Renal cortical epithelial cell (primary cell): ENCODE measurements at places on chromosomes 2 and 18.

DNA sequence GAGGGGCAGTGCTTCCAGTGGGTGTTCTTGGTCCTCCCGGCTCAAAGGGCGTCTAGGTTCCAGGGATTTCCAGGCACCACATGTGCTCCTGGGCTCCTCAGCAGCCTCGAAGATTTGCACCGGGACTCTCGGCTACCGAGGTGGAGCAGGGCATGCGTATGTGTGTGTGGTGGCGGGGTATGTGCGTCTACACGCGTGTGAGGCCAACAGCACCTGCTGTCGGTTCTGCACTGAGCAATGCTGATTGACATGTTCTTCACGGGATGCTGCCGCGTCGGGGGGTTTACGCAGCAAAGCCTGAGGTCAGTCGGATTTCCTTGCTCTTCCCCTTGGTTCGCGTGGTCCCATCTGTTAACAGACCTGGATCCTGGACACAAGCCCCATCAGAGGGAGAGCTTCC lies 119.8 kb downstream of the NDUFA10 start:
- DNase-seq: no peak

DNA sequence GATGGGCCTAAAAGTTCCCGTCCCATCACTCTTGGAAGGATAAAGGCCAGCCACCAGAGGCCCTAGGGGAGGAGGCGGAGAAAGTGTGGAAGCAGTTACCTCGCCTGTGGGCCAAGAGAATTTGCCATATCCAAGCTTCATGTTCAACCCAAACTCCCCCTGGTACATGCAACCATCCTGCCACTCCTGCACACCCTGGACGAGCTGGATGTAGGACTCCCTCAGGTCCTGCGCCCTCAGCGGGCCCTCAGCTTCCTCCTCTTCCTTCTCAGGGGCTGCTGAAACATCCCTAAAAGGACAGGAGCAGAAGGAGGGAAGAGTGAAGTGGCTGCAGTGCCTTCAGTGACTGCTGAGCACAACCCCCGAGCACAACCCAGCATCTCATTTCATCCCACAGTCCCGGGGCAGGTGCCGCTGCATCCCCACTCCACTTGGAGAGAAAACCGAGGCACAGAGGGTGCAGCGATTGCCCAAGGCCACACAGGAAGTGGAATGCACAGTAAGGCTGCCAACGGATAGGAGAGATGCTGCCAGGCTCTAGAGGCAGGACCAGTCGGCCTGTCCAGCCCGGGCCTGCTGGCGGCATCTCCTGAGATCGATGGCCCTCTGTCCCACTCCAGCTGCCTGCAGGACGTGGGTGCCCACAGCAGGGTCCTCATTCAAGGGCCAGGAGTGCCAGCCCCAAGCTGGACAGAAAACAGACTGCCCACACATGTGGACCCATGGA lies 2.9 kb downstream of the ANKMY1 start:
- DNase-seq: no peak

- peak; percentile 33 for DNase-seq
These were observed 534.9 kb upstream of the TNP1 start for GRCh38 chr2:217394510-217395351.

- no peak for DNase-seq
These were observed 133.6 kb downstream of the MYCN start for GRCh38 chr2:16073921-16074425.

DNA sequence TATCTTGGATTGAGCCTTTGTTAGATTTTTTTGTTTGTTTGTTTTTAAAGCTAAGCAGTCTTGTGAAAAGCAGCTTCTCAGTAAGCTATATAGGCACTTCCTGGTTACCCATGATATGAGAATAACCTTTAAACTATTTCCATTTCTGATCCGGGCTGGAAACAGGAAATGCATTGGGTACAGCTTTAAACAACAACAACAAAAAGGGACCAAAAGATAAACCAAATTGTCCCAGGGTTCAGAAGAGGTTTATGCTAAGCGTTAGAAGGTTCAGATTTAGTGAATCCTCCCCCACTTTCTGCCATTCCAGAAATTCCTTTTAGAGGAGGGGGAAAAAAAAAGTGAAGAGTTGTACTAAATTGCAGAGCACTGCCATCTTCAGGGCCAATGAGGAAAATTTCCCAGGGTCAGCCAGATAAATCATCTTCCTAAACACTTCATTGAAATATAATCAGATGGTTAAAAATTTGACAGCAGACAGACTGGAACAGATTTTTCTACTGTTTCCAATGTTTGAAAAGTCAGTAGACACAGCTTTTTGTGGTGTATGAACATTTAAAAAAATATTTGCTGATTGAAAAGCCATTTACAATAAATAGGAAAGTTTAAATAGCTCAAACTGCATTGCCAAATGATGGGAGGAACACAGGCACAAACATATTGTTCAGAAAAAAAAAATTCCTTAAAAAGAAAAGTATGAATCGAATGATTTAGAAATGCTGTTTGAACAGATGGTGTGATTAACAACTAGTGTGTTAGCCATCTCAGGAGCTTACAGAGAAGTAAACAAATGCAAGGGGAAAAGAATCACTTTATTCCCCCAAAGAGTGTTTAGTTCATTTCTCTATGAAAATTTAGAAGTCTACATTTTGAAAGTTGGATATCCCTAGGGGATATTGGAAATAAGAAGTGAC lies 189.9 kb upstream of the TANK start:
- DNase-seq: peak; percentile 87

DNA sequence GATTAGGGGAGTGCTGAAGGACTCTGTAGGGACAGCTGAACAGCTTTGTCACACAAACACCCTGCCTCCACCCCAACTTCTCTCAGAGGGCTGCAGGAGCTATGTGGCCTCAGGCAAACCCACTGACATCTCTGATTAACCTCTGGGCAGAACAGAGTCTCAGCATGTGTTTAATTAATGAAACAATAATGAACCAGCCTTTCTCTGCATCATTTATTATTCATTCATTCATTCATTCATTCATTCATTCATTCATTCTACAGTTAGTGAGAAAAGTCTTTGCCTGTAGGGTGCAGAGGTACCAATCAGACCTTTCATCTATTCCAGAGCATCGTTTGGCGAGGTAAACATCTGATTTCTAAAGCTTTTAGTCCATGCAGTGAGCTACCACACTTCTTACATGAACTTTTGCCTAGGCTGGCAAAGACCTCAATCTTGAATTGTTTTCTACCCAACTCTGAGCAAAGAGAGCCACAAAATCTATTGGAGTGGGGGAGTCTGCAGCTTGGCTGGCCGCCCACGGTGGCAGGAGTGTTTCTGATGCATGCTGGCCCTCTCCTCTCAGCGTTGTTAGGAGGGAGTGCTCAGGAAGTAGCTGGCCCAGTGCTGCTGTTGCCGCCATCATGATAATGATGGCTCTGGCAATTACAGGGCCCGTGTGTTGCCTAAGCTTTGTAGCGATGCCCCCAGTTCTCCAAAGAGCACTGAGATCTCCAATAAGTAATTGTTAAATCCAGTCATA lies 198.9 kb downstream of the SMAD7 start:
- DNase-seq: no peak

DNA sequence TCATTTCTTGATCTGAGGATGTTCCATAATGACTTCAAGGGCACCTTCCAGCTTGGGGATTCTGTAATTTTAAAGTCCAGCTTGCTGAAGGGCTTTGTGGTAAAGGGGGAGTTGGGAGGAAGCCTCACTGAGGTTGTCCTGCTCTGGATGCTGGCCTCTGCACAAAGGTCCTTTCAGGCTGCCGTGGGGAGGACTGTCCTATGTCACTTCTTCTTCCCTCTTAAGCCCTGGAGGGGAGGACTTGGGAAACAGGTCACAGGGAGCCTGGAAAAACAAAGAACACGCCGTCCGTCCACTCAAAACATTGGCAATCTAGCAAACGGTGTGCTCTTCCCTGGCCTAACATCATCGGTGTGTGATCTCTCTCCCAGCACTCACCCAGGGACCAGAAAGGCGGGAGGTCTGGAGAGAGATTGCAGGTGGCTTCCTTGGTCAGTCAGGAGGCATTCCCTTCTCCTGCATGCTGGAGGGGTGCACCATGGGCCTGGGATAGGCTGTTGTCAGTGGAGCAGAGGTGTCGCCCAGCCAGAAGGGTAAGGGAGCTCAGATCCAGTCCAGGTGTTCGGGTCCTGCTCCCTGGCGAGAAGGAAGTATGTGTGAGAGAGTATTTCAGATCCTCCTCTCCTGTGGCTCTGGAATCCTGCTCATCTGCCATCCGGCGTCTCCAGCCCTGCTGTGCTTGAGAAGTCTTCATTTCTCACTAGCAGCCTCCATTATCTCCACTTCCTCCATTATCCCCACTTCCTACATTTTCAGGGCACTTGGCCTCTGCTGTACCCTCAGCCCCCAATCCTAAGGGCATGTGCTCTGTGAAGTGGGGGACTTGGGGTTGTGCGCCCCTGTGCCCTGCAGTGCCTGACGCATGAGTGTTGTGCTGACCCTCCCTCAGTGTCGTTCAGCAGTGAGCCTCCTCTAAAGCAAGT lies 20.1 kb downstream of the ASAP2 start:
- DNase-seq: no peak

DNA sequence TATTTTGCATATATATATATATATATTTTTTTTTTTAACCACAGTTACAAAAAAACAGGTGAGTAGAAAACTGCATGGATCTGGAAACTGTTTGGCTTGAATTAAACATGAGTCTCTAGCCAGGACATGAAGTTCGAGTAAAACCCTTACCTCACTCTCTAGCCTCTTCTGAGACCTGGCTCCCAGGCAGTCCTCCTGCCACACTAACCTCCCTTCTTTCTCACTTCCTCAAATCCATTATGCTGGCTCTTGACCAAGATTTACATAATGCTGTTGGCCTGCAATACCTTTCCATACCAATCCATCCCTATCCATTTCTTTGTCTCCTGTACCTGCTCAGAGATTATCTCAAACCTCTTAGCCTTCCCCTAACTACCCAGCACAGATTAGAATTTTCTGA lies 34.0 kb downstream of the PIGN start:
- DNase-seq: no peak

DNA sequence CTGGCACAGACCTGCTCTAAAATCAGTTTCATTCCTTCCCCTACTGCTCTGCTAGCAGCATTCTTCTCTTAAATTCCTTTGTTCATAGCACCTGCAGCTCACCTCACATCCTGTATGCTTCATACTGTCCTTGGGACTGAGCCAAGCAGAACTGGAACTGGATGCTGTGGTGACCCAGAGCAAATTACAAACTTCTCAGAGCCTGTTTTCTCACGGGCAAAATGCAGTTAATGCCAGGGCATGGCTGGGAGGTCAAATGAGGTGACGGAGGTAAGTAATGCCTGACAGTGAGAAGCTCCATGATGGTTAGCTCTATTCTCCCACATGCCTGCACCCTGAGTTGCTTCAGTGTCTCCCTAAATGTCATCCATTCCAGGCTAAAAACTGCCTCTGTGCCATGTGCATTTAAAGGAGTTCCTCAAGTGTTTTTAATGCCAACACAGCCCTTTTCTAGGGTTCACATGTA lies 29.7 kb downstream of the C2orf42 start:
- peak; percentile 79 for DNase-seq

GRCh38 chr2:148554459-148555247 lies 89.9 kb upstream of the EPC2 start:
- peak; percentile 7 for DNase-seq

DNA sequence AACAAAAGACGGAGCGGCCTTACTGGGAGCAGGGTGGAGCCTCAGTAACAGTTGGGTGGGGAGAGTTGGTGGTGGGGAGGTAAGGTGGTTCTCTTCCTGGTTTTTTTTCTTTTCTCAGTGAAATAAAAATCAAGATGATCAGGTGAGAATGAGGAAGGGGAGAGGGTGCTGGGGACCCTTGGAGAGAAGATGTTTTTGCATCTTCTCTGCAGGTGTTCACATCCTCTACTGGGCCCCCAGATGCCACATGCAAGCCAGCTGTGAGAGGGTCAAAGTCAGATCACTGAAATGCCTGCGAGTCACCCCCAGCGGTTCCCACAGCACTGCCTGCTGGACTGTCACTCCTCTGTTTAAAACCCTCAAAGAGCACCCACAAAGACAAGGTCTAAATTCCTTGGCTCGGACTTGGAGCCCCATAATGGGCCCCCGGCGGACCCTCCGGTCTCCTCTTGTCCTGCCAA lies 69.8 kb upstream of the FHL2 start:
- no peak for DNase-seq

DNA sequence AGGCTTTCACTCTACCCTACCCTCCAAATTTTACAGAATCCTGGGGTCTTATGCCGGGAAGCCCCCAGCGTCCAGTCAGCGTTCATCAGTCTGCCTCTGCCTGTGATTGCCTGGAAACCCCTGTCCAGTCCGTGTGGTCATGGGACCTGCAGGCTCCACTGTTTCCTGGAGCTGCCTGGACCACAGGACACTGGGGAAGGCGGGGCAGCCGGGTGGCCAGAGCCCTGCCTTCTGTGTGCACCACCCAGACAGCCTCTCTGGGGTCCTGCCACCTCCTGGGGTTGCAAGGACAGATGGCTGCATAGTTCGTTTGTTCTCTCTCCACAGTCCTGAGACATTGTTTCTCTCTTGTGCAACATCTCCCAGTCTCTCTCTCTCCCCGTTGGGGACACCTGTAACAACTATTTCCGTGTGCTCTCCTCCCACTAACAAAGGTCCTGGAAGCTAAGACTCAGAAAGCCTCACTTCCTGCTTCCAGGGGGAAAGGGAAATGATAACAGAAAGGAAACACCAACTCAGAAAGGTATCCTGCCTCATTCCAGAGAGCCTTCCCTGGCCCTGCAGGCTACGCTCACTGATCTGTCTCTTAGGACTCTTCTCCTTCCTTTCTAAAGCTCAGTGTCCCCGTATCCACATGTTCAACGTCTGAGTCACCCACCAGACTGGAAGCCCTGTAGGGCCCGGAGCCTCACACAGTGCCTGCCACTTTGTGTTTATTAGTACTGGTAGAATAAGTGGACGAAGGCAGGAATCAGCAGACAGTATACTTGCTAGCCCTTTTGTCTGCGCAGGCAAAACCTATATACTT lies 192.8 kb upstream of the RAB12 start:
- DNase-seq: no peak

GRCh38 chr2:74873678-74874640 lies 40.0 kb downstream of the HK2 start:
- no peak for DNase-seq

- no peak for DNase-seq
These were observed 250.8 kb upstream of the MC4R start for GRCh38 chr18:60623331-60623730.

DNA sequence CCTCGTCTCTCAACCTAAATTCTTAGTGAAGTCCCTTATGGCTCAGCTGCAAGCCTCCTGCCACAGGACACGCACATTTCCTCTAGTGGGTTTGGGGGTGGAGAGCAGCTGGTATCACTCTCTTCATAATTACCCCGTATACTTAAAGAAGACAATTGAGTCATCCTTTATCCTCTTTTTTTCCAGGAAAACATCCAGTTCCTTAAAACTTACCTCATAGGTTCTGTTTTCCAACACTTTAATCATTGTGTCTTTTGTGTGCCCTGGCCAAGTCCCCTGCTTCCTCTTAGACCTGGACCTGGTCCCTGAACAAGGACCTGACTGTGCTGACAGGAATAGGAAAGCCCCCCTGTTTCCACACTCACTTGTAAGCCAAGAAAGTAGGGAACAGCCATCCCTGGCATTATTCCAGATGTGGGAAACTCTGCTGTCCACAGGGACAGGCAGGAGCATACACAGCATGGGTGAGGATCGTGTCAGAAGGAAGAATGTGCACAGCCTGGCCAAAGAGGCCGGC lies 42.3 kb upstream of the MYO1B start:
- no peak for DNase-seq

GRCh38 chr2:225022188-225022587 lies 20.1 kb downstream of the DOCK10 start:
- DNase-seq: peak; percentile 62
